ENCODE measurements at places on chromosomes 13 and 19. TPM values are rescaled to one million over a fixed set of nuclear protein-coding genes. Genes with fewer than 3 reads are reported as not detected.

The BRME1 gene
- total RNA-seq: 2.0 TPM

The C19orf12 gene
- 26.7 TPM for total RNA-seq

The CFD gene
- 122 TPM for total RNA-seq

The RNF225 gene
- total RNA-seq: not detected

The RGL3 gene
- total RNA-seq: 12.9 TPM

The PDX1 gene
- total RNA-seq: not detected

The ZNF229 gene
- 3.4 TPM for total RNA-seq
